Activated CD4-positive, CD25-positive, alpha-beta regulatory T cell (primary cell): ENCODE measurements at places on chromosomes 3 and 15.

- DNase-seq, result no peak
Measured at GRCh38 chr3:66904831-66905493, 93.1 kb upstream of the KBTBD8 start.

- DNase-seq, result no peak
Measured at GRCh38 chr15:62400778-62401177, 235.7 kb upstream of the C2CD4B start.

GRCh38 chr3:36705015-36705414 lies 59.3 kb downstream of the DCLK3 start:
- no peak for DNase-seq

GRCh38 chr3:130975251-130975650 lies 51.4 kb downstream of the ASTE1 start:
- no peak for DNase-seq

- no peak for DNase-seq
Measured at GRCh38 chr15:55669270-55669669, 73.7 kb downstream of the PRTG start.

GRCh38 chr3:53712817-53713388 lies 133.3 kb downstream of the CHDH start:
- no peak for DNase-seq

DNA sequence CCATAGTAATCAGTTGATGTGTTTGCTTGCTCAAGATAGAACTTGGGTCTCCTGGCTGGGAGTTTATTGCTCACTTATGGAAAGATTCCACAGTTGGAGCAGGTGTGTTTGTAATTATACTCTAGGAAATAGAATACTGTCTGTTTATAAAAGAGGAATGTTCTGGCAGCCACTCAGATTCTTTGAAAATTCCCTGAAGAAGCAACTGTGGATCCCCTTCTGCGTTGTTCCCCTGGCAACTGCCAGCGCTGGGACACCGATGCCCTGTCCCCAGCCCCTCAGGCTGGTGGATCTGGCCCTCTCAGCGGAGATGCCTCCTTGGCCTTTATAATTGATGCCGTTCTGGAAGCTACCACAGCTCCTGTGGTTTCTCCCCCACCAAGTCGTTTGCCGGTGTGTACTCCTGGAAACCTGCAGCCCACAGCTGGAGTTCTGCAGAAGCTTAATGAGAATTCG lies 225.9 kb downstream of the ITPR1 start:
- DNase-seq, result no peak

DNA sequence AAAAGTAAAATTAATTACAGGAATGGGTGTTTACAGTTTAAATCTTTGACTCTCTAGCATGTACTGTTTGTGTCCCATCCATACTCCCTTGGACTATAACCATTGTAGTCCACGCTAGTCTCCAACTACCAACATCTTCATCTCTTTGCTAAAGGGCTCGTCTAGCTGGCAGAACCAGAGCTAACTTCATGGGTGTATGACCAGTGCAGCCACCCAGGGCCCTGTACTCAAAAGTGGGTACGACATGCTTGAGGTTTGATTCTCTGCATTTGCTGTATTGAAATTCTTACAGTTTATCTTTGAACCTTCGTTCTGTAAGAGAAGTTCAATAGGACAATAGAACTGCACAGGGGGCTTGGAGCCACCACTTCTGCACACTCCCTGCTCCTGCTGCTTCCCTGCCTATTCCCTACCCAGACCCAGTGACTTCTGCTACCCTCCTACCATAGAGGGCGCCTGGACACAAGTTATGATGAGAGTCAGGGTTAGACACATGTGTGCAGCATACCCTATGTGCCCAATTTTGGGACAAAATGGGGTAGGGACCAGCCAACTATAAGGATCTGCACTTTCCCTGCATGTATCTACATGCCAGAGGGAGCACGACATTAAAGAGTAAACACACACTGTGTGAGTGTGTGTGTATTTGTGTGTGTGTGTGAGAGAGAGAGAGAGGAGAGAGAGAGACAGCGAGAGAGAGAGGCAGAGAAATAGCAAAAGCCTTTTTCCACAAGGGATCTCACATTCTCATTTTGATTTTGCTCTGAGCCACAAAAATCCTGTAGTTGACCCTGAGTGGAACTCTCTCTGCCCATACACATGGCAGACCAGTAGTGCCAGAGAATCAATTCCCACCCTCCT lies 59.0 kb upstream of the NECTIN3 start:
- no peak for DNase-seq
